Regular cardiac myocyte (primary cell): ENCODE measurements at places on chromosomes 6 and 20. TPM values are rescaled to one million over a fixed set of nuclear protein-coding genes. Genes with fewer than 3 reads are reported as not detected.

Gene LINC00237
- not detected in 2 replicates for total RNA-seq

Gene MCHR2
- total RNA-seq = not detected in 2 replicates

Gene RSPH9
- total RNA-seq = 0.58 and 0.85 TPM in 2 replicates

Gene HMGN4
- total RNA-seq = 68.8 and 83.7 TPM in 2 replicates

Gene ANKS1A
- total RNA-seq = 7.9 and 9.0 TPM in 2 replicates

Gene OCSTAMP
- not detected in 2 replicates for total RNA-seq

Gene CDSN
- total RNA-seq = under 0.01 TPM in 1 of 2 replicates, not detected in the other

Gene MRPL14
- 49.9 and 59.2 TPM in 2 replicates for total RNA-seq

Gene ADGB
- total RNA-seq = not detected in 2 replicates

Gene PNRC1
- total RNA-seq = 32.2 and 65.7 TPM in 2 replicates

Gene NR2E1
- not detected in 2 replicates for total RNA-seq

Gene RRP36
- total RNA-seq = 64.3 and 147 TPM in 2 replicates

Gene GTSF1L
- not detected in 2 replicates for total RNA-seq

Gene TSHZ2
- 0.19 and 1.4 TPM in 2 replicates for total RNA-seq

Gene LRP11
- total RNA-seq = 47.0 and 69.1 TPM in 2 replicates

Gene THBS2
- total RNA-seq = 629 and 1,580 TPM in 2 replicates
